Activated CD4-positive, alpha-beta T cell treated with anti-CD3 and anti-CD28 coated beads, Interleukin-2, amount 10 ng/mL, durations not matched to agents 24 days and 14 days (primary cell): ENCODE measurements at places on chromosomes 2 and 18. TPM values are rescaled to one million over a fixed set of nuclear protein-coding genes. Genes with fewer than 3 reads are reported as not detected.

GRCh38 chr2:102291319-102292075, 19.9 kb upstream of the IL1RL1 start:
- peak; percentile 59 for DNase-seq

GRCh38 chr2:127110985-127111384, 4.0 kb upstream of the BIN1 start:
- no peak for DNase-seq

Gene ACMSD
- total RNA-seq, result not detected in 2 replicates

Gene AMER3
- total RNA-seq, result not detected in 2 replicates

Gene NFATC1
- 105 and 107 TPM in 2 replicates for total RNA-seq

Gene EVX2
- total RNA-seq, result not detected in 2 replicates

DNA sequence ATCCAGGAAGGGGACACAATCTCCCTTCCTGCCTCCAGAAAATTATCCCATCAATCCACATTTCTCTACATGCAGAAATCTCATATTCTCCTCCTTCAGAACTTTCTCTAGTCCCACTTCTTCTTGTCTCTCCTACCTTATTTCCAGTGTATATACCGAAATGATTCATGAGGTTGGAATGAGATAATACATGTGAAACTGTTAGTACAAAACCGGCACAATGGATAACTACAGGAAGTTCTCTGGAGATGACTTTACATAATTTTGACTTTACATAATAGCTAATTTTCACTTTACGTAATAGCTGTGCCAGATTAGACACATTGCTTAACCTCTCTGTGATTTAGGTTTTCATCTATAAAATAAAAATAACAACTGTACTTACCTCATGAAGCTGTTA, 801.3 kb downstream of the ERBB4 start:
- no peak for DNase-seq

Gene REG1B
- not detected in 2 replicates for total RNA-seq

Gene SESTD1
- 12.3 and 13.4 TPM in 2 replicates for total RNA-seq

Gene FAM98A
- 72.9 and 79.2 TPM in 2 replicates for total RNA-seq

GRCh38 chr18:52391810-52392559, 52.0 kb downstream of the DCC start:
- DNase-seq, result no peak

GRCh38 chr2:36530178-36530982, 67.6 kb downstream of the FEZ2 start:
- no peak for DNase-seq

- no peak for DNase-seq
These were observed 129.1 kb downstream of the MYO3B start for GRCh38 chr2:170307052-170307451.

DNA sequence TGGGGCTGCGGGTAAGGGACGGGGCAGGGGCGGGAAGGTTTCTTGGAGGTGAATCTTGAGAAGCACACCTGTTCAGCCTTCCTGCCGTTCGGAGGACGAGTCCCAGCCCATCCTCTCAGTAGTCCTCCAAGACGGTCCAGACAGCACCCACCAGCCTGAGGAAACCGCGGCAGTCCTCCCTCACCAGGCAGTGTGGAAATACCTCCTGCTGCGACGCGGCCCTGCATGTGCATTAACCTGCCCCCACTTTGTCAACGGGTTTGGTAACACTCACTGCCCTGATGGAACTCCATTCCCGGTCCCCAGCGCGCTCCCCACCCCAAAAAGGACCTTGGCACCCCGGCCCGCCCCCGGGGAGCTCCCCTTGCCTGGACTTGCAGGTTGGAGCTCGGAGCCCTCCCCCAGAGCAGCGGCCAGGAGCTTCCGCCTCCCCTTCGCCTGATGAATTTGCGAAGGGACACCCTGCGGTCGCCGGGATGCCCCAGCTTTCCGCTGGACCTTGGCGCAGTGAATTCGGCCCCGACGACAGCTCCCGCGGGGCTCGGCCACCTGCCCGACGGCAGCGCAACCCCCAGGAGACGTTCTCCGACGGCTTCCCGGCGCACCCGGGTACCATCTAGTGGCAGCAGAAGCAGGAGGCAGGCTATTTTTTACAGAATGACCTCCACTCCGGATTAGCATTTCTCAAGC, 31.5 kb downstream of the ACVR1C start:
- DNase-seq, result peak; percentile 86

Gene DSC3
- not detected in 2 replicates for total RNA-seq

- no peak for DNase-seq
These were observed 27.0 kb downstream of the FOSL2 start for GRCh38 chr2:28419443-28420270.

DNA sequence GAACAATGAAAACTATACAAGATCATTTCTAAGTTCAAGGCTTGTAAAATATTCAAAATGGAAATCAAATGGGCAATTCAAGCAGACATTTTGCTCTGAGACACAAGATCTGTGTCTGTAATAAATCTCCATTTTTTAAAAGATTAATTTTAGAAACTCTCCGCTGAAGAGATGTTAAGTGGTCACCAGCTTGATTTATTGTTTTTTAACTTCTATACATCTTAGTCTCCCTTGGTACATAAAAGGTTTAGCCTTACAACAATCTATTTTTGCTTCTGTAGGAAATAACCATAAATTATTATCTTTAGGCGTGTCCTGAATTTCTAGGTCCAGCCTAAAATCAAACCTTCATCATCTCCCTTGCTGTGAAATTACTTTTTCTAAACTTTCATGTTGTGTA, 553.6 kb downstream of the NRXN1 start:
- no peak for DNase-seq

Gene SPP2
- total RNA-seq, result not detected in 2 replicates

Gene CRYGD
- not detected in 2 replicates for total RNA-seq

Gene SLC14A1
- 0.86 and 0.97 TPM in 2 replicates for total RNA-seq

GRCh38 chr2:149375801-149376361, 45.5 kb downstream of the LYPD6 start:
- no peak for DNase-seq

Gene ZNF804A
- not detected in 2 replicates for total RNA-seq

Gene GPR155
- 3.1 and 3.6 TPM in 2 replicates for total RNA-seq

DNA sequence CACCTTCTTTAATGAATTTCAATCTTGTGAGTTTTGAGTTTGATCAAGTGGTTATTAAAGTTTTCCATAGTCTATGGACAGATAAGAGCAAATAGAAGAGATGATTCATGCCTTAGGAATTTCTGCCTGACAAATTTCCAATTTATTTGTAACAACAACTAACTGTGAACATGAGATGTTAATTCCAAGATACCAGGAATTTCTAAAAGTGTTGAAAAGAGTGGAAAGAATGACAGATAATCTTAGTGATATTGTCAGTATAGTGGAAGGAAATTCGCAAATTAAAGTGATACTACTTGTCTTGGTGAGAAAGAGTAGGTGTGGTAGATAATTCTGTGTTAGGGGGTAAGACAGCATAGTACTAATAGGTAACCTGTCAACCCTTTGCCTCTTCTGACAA, 82.4 kb downstream of the AGPS start:
- DNase-seq, result no peak

DNA sequence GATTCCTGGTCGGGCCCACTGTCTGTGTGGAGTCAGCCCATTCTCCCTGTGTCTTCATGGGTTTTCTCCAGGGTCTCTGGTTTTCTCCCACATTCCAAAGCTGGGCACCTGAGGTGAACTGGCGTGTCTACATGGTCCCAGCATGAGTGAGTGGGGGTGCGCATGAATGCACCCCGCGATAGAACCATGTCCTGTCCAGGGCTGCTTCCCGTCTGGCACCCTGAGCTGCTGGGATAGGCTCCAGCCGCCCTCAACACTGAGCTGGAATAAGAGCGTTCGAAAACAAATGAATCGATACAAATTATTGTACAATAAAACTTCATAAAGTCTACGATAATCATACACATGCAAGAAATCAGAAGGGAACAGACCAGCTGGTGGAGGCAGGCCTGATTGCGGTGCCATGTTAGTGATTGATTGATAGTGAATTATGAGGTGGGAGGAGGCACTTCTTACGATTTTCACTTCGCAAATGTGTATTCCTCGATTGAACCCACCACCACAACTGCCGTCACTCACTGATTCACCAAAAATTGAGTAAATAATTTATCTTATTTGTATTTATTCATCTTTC, 186.6 kb downstream of the MGAT5 start:
- DNase-seq, result no peak

DNA sequence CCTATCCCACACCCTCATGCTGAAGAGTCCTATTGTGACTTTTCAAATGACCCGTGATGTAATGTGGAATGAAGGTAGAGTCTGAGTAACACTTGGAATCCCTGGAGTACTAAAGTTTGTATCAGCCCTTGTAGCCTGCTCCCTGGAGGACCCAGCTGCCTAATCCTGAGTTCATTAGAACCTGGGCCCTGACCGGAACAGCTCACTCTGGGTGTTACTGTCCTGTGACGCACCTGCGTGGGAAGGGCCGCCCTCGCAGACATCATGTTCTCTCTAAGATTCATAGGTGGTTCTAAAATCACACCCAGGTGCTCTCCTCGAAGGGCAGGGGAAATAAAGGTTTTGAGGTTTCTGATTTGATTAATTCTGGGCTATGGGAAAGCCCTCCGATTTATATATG, 62.3 kb downstream of the NCK2 start:
- no peak for DNase-seq

DNA sequence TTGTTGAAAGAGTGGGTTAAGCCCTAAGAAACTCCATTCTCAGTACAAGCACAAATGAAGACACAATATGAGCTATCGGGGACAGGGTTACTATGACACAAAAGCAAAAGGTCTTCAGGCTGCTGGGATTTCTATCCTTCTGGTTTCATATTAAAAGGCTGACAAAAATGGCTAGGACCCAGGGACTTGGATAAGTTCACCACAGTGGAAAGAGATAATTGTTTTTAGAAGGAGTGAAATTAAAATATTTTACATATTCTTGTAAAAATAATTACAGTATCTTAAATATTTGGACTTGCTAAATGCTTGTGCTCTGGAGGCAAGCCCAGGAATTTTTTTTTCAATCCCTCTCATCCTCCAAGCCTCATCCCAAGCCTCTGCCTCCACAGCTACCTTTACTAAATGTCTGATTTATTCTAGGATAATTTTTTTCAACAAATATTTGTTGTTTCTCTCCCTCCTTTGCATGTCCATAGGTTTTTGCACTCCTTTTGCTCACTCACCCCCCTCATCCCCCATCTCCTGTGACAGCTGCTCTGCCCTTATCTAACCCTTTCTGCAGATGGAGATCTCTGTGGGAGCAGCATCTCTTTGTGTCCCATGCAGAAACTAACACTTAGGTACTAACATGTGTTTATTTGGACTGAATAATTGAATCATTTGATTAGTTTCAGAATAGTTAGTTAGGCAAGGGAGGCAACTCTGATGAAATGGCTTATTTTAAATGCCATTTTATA, 47.8 kb upstream of the NABP1 start:
- peak; percentile 40 for DNase-seq

- no peak for DNase-seq
These were observed 61.1 kb upstream of the NRXN1 start for GRCh38 chr2:51093016-51093415.
